ENCODE measurements at places on chromosomes 3 and 15.

DNA sequence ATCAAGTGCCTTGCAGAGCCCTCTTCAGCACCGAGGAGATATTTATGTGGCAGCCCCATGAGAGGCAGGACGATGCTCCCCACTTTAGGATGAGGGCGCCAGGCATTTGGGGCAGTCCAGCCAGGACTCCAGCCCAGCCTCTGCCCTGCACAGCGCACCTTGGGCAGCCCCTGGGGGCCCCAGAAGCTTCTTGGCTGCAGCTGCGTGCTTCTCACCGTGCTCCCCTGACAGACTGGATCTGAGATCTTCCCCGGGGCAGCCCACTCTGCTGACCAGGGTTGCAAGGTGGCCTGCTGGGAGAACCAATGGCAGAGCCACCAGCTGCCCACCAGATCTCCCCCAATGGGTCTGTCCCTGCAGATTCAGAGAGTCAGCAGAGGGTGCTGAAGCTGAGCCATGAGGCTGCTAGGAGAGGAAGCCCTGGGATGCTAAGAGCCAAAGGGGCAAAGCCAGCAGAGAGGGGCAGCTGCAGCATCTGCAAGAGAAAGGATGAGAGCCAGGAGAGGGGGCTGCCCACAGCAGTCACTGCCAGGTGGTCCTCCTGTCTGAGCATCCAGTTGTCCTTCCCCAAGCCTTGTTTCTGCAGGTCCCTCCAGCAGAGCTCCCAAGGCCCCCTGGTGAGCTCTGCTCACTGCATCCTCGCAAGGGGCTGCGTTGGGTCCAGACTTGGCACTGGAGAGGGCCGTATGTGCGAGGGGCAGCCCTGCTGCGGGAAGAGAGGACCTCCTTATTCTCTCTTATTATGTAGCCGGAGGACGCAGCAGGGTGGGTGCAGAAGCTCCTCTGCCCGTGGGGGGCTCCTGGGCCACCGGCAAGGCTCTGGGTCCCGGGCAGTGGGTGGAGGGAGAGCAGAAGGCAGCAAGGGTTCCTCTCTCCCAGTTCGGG is 14.7 kb upstream of the KLF13 start:
- no peak for DNase-seq

DNA sequence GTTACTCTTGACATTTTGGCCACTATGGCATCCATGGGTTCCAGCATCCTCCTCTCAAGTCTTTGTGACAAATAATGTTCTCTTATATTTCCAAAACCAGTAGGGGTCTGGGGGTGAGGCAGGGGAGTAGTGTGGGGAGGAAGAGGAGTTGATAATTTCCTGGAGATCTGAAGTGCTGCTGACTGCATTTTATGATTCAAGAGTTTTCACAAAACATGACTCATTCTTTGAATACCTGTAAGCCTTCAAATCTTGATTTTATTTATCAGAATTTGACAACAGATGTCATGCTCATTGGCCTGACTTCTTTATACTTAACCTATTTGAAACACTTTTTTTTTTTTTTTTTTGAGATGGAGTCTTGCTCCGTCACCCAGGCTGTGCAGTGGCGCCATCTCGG is 98.8 kb upstream of the PLXND1 start:
- DNase-seq, result no peak

DNA sequence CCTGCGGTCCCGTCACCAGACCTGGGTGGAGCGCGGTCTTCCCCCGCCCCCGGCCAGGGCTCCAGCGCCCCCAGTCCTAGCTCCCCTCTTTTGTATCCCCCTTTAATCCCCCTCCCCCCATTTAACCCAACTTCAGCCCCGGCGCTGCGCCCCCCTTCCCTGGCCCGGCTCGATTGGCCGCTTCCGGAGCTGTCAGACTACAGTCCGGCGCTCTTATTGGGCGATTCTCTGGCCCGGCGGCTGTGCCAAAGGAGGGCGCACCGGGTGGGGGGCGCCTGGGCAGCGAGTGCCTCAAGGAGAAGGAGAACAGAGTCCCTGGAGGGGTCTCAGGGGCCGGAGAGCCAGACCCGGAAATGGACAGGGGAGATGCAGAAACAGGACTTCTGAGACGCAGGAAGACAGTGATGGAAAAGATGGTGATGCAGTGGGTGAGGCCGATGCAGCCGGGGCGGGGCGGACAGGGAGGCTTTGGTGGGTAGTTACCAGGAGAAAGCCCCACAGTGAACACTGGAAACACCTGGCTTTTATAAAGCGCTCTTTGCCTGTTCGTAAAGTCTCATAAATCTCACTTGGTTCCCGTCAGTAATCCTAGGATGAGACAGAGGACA is 1.2 kb upstream of the ADCY5 start:
- DNase-seq, result no peak

DNA sequence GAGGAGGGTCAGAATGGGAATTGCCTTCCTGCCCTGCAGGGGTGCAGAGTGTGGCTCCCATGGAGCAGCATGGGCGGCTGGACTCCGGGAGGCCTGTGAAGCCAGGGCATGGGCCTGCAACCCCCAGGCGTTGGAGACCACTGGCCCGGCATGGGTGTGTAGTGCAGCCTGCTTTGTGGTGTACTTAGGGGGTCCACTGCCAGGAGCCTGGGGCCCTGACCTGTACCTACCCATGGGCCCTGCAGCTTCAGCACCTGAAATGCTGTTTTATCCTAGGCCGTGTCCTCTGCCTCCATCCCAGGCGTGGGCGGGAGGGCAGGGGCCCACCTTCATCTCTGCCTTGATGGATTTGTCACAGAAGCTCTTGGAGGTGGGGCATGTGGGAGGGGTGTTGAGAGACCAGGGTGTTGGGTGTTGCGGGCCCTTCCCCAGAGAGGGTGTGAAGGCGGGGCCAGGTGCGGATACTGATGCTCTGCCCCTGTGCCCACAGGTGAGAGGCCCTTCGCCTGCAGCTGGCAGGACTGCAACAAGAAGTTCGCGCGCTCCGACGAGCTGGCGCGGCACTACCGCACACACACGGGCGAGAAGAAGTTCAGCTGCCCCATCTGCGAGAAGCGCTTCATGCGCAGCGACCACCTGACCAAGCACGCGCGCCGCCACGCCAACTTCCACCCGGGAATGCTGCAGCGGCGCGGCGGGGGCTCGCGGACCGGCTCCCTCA is 45.0 kb downstream of the KLF13 start:
- no peak for DNase-seq

DNA sequence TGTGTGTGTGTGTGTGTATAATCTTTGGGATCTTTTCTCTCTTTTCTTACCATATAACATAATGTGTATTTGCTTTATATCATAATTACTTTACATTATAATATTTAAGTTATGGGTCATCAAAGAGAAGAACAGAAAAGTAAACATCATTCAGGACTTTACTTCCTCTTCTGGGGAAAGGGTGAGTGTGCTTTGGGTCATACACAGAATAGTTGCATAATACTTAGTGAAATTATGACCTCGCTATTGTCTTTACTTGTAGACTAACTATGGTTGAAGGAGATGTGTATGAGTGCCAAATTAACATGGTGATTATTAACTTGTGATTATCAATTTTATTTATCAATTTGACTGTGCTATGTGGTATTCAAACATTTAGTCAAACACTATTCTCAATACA is 1086.9 kb downstream of the DIPK2A start:
- no peak for DNase-seq

DNA sequence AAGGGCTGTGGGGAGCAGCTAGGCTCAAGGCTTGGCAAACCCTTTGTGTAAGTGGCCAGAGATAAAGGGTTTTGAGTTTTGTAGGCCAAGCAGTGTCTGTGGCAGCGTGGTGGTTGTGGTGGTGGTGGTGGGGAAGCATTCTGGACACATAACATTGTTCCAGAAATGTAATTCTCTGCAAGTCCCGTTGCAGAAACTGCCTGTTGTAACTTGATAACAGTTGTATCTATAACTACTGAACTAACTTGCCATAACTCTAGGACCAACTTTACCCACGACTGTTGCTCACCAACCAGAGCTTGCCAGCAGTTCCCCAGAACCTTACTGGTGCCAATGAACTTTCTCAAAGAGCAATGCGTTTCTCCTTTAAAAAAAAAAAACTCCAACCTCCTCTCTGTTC is 18.1 kb upstream of the TMEM40 start:
- no peak for DNase-seq

DNA sequence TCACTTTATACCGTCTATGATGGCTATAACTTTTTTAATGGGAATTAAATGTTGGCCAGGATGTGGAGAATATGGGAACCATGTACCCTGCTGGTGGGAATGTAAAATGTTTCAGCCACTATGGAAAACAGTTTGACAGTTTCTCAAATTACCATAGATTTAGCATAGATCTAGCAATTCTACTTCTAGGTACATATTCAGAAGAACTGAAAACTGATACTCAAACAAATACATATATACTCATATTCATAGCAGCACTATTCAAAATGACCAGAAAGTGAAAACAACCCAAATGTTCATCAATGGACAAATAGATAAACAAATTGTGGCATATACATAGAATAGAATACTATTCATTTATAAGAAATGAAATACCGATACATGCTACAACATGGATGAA is 539.4 kb downstream of the IGSF11 start:
- DNase-seq, result no peak

DNA sequence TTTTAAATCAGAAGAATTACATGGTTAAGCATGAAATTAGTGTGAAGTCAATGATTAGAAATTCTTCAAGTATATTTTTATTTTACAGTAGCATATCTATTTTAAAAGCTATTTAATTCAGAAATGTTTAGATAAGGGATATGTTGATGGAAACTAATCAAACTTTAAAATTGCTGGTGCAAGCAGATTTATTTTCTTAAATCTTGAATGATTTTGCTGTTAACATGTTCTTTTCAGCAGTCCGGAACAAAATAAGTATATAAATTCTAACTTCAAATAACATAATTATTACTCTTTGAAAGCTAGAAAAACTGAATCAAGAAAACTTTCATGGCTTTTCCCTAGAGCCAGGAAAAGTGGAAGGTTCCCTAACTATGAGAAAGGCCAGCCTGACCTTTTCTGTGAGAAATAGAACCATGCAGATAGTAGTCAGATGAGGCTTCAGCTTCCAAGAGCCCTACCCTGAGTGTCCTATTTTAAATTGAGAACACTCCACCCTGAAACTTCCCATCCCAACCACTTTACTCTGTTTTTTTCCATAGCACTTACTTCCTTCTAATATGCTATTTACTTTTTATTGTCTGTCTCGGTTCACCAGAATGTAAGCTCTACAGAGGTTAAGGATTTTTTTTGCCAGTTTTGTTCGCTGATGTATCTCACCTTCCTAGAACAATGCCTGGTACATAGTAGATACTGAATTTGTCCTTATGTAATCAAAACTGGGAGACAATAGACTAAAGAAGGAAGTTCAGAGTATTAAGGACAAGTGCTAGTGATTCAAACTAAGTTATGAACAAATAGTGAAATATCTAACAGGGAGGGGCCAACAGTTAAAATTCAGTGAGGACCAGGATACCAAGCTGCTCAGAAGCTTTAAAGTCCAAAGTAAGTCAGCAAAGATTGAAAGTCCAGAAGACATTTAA is 66.8 kb downstream of the CD200R1L start:
- no peak for DNase-seq

- no peak for DNase-seq
Observed at GRCh38 chr3:59684766-59685165, 634.9 kb upstream of the CFAP20DC start.

- DNase-seq, result no peak
Observed at GRCh38 chr3:46469680-46470357, 5.1 kb upstream of the LTF start.

DNA sequence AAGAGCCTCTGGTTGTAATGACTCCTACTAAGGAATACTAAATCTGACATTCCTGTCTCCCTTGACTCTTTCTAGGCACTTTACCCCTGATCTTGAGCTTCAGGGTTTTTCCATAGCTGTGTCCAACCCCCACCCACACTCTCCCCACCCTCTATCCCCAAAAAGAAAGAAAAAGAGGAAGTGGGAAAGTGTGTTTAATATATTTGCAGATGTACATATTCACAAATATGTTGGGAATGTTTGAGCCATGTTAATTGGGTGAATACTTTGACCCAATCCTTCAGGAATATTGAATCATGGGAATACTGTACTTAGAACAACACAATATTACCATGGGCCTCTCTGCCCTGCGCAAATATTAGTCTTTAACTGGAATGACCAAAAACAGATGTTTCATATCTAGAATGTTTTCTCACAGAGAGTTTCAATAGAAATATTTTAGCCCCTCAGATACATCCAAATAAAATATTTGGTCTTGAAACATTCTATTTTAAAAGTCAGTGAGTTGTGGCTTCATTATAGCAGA is 19.8 kb upstream of the PFN2 start:
- DNase-seq, result no peak

GRCh38 chr3:56005196-56005805 is 463.0 kb downstream of the ERC2 start:
- no peak for DNase-seq

DNA sequence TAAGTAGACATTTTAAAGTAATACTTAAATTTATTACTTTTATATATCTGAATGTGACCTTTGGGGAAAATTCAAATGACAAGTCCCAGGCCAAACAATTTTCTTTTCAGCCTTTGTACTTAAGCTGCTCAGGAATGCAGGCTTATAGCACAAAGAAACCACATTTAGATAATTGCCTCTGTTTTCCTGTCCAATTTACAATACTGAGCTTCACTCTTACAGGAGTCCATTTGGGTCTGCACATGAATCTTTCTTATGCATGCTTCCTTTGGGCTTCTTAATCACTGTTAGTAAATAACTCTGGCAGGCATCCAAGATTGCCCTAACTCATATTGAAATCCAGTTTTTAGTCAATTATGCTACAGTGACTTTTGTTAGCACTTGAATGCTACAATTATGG is 459.4 kb upstream of the TGFBR2 start:
- DNase-seq, result no peak

DNA sequence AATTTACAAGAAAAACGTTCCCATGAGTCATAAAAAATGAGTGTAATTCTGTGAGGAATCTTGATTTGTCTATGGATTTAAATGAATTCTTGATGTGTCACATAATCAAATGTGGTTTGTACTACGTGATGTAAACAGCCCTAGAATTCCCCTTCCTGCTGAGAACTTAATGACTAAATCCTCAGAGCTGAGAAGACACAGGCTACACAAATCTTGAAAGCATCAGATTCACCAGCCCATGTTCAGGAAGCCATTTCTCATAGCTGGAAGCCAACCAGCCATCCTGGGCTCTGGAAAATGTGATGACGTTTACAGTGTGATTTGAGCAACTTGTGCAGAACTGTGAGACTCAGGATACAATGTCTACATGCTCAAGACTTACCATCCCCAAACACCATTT is 193.7 kb upstream of the MME start:
- DNase-seq, result no peak

GRCh38 chr3:158085358-158085757 is 20.9 kb downstream of the SHOX2 start:
- DNase-seq, result no peak

- no peak for DNase-seq
Observed at GRCh38 chr15:60414016-60414682, 16.4 kb upstream of the ANXA2 start.

- DNase-seq, result no peak
Observed at GRCh38 chr3:48428572-48429316, 1.1 kb downstream of the PLXNB1 start.

GRCh38 chr15:91908391-91908790 is 54.9 kb downstream of the SLCO3A1 start:
- no peak for DNase-seq

DNA sequence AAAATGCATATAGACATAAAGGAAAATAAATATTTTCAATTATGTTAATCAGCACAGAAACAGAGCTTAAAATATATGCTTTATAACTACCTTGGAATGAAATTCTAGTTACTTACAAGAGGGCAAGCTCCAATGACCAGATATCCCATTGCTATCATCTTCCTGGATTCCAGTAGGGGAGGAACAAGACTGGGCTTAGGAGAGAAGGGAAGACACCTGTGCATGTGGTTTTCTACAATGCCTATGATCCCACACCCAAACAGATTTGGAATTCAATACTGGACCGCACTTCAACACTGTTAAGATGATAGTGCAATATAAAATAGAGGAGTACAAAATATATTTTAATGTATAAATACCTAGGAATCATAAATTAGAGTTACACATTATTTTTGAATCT is 79.6 kb downstream of the ARPP21 start:
- no peak for DNase-seq
